Body of pancreas (tissue), 4 donors: ENCODE measurements at places on chromosomes 3 and 15. TPM values are rescaled to one million over a fixed set of nuclear protein-coding genes. Genes with fewer than 3 reads are reported as not detected.

DNA sequence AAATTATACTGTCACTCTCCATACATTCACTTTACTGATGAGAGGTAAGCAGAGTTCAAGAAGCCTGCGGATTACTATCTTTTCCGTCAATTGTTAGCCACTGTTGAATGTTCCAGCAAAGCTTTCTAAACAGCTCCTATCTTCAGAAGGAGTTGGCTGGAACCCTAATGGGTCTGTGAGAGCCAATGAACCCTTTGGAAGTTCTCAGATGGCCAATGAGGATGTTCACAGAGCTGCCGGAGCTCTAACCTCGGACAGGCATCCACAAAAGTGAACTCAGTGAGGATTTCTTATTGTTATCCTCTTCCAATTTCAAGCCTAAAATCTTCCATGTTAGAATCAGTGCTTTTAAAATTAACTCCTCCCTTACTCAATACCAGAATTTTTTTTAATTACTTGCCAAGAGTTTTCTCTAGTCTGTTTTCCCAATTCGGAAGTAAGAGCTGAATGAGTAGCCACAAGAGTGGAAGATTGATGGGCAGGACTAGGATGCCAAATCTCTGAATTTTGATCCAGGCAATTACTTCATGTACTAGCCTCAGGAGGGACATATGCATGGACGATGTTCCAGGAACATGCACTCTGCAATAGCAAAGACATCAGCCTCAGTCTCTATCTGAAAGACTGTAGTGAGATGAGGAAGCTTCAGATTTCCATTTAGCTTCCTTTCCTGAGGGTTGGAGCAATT is 78.1 kb downstream of the AGBL1 start:
- no peak overlapping the region for H3K27ac ChIP-seq
- no peak for DNase-seq
- H3K4me3 ChIP-seq = no peak overlapping the region
- no peaks in the 10 kb centered on the region for H3K36me3 ChIP-seq
- H3K4me1 ChIP-seq = no peaks in the 10 kb centered on the region

Gene LCTL
- total RNA-seq = not detected

- no peak for DNase-seq
- no peaks in the 10 kb centered on the region for H3K27me3 ChIP-seq
- no peak overlapping the region for H3K4me3 ChIP-seq
These were observed 57.9 kb downstream of the ST3GAL6 start for GRCh38 chr3:98821063-98821462.

Gene SPTBN5
- 3.0 TPM for total RNA-seq

DNA sequence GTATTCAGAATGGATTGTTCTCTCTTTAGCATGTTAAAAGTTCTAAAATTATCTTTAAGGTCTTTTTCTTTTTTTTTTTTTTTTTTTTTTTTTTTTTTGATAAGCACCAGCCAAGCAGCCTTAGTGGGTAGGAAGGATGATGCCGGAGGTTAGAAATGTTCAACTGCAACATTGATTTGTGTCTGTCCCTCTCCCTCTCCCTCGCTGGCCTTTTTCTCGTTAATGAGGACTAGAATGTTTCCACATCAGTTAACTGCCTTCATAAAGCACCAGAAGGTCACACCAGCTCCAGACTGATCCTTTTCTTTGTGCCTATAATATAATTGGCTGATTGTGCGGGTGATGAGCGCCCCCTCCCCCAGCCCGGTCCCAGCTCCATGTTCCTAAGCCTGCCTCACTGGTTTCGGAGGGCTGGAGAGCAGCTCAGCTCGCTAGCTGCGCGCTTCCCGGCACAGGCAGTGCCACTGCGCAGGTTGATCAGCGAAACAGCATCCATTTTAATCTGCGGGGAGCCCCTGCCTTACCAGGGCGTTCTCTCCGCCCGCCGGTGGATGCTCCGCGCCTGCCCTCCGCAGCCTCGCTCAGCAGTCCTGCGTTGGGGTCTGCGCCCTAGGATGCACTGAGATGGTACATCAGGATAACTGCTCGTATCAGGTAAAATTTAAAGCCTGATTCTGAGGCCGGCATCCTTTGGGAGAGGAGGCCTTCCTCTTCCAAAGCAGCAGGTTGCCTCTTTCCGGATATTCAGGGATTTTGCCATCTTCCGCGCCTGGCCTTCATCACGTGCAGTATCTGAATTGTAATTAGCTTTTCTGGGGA is 148.9 kb upstream of the IL12A start:
- no peak for DNase-seq
- no peaks in the 10 kb centered on the region for H3K27me3 ChIP-seq
- no peak within 1 kb of the TSS for H3K27ac ChIP-seq
- H3K4me3 ChIP-seq = no peak within 1 kb of the TSS
- no peaks in the 10 kb centered on the region for H3K4me1 ChIP-seq
- H3K36me3 ChIP-seq = no peaks in the 10 kb centered on the region

DNA sequence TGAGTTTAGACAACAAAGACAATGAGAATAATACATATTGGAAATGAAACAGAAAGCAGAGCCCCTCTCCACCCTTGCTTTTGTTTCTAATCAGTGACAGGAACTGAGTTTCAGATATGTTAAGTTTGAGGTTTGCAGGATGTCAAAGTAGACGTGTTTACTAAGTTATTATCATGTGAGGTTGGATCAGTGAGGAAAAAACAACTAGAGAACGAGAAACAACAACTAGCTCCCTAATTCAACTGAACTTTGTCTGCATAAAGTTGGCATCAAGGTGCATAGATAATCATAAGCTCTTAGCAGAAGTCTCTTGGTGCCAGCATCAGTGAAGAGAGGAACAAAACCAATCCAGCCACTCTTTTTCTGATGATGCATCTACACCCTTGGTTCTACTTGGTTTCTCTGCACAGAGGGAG is 491.1 kb upstream of the NR2F2 start:
- no peaks in the 10 kb centered on the region for H3K36me3 ChIP-seq
- no peaks in the 10 kb centered on the region for H3K4me1 ChIP-seq
- no peak overlapping the region for H3K4me3 ChIP-seq
- no peak overlapping the region for H3K27ac ChIP-seq
- no peaks in the 10 kb centered on the region for H3K27me3 ChIP-seq

Gene PDZRN3
- 41.9 TPM for total RNA-seq

Gene ITPKA
- 0.52 TPM for total RNA-seq

DNA sequence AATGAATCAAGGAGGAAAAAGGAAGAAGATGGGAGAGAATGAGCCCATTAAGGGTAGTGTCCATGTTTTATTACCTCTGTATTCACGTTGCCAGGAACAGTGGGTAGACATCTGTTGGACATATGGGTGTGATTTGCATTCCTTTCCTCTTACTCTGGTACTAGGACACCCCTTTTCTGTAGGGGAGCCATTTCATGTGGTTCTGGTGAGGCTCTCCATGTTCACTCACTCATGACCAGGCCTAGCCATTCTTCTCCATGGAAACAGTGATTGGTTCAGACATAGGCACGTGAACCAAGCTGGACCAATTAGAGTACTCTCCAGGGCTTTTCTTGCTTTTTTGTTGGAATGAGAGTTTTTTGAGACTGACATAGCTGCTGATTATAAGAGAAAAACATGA is 39.6 kb upstream of the PDCD6IP start:
- H3K27ac ChIP-seq = no peak overlapping the region
- H3K4me1 ChIP-seq = no peaks in the 10 kb centered on the region
- H3K4me3 ChIP-seq = no peak overlapping the region
- DNase-seq = no peak
- no peaks in the 10 kb centered on the region for H3K36me3 ChIP-seq

DNA sequence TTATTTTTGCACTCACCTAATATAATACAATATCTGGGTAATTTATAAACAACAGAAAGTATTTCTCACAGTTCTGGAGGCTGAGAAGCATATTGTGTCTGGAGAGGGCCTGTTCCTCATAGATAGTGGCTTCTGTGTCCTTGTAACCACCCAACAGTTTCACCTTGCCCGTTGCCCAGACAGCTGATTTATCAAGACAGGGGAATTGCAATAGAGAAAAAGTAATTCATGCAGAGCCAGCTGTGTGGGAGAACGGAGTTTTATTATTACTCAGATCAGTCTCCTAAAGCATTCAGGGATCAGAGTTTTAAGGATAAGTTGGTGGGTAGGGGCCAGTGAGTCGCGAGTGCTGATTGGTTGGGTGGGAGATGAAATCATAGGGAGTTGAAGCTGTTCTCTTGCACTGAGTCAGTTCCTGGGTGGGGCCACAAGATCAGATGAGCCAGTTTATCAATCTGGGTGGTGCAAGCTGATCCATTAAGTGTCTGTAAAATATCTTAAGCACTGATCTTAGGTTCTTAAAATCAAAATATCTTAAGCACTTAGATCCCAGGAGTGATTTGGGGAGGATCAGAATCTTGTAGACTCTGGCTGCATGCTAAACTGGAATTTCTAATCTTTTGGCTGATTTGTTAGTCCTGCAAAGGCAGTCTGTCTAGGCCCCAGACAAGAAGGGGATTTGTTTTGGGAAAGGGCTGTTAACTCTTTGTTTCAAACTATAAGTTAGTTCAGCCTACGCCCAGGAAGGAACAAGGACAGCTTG is 33.9 kb upstream of the C15orf39 start:
- H3K27me3 ChIP-seq = no peaks in the 10 kb centered on the region
- H3K4me3 ChIP-seq = no peak overlapping the region
- no peaks in the 10 kb centered on the region for H3K36me3 ChIP-seq
- no peak for DNase-seq
- no peaks in the 10 kb centered on the region for H3K4me1 ChIP-seq
